Foreskin fibroblast (primary cell): ENCODE measurements at places on chromosomes 1 and 21.

DNA sequence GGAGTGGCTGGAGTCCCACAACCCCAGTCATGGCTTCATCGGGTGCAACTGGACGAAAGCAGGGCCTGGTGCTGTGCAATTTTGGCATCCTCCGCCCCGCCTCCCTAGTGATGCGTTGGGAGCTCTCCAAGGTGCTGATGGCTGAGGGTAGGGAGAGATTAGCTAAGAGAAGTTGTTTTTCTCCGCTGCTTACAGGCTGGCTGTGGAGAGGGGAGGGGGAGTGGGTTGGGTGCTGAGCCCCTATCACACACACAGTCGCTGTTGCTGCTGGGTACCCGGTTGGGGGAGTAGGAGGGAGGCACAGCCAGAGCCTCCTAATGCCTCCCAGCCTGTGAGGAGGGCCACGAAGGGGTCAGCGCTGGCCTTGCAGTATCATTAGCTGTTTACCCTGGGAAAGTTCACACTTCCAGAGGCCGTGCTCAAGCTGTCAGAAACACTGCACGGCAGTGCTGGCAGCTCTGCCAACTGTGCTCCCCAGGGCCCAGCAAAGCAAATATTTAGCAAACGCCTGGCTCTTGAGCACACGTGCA lies 110.0 kb downstream of the GRIK3 start:
- DNase-seq = peak; percentile 8

GRCh38 chr1:110339407-110340206 lies 430 bp downstream of the RBM15 start:
- peak; percentile 76 for DNase-seq

- no peak for DNase-seq
Measured at GRCh38 chr1:109790735-109791494, 27.2 kb upstream of the EPS8L3 start.

- no peak for DNase-seq
Measured at GRCh38 chr1:101463195-101463594, 226.4 kb downstream of the S1PR1 start.

- DNase-seq = no peak
Measured at GRCh38 chr1:221739018-221739676, 2.7 kb downstream of the DUSP10 start.

DNA sequence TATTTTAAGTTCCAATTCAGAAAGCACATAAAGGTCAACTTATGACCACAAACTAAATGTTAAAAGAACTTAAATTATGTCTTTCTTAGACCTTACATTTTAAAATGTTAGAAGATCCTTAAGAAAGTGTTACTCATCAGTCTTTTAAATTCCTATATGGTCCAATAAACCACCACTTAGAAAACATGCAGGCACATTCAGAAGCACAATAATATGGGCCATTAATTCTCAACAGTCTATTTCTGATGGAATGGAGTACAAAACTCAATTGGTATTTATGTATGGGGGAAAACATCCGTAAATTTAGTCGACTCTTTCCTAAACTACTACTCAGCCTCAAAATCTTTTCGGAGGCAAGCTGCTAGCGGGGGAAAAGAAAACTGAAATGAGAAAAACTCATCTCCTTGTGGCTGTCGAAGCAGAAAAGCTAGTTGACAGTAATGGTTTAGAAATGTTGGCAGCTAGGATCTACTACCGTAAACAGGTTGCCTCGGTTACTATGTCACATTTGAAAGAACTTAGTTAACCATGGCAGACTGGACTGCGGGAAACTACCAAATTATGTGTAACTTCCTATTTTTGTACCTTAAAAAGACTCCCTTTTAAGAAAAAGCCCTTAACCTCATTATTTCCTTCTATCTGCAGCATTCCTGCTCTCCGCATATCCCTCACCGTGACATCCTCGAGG lies 1.0 kb downstream of the TRMT1L start:
- DNase-seq = no peak

DNA sequence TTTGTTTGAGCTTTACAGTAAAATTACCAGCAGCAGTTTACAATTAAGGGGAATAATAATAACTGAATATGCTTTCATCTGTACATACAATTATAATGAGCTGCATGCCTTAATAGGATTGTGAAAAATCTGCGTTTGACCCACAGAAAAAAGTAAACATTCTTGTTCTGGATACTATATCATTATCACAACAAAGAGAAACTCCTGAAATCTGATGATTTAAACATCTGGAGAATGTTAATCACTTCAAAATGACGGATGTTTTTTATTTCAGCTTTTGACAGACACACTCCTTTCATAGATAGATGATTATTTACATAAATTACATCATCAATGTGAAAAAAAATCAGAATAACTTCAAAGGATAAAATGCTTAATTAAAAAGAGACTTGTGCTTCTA lies 58.5 kb downstream of the TYW3 start:
- DNase-seq = no peak

DNA sequence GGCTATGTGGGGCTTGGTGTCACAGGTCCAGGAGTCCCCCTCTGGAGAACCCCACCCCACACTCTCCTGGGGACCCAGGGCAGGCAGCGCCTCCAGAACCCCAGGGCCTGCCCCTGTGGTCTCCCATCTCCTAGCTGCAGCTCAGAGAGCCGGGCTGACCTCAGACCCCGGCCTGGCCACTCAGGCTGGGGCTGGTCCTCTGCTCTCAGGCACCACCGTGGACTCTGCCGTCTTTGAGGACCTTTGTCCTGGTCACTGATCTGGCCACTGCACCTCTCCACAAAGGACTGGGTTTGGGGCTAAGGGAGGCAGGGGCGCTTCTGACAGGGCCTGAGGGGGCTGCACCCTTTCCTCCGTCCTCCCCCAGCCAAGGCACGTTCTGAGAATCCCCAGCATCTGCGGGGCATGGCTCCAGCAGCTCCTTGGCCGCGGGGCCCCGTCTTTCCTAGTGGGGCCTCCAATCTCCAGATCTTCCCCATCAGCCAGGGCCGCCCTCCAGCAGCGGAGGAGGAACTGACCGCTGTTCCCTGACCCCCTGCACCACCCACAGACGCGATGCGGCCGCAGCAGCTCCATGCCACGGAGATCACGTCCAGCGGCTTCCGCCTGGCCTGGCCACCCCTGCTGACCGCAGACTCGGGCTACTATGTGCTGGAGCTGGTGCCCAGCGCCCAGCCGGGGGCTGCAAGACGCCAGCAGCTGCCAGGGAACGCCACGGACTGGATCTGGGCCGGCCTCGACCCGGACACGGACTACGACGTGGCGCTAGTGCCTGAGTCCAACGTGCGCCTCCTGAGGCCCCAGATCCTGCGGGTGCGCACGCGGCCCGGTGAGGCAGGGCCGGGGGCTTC lies 3.3 kb downstream of the VWA1 start:
- DNase-seq = no peak

DNA sequence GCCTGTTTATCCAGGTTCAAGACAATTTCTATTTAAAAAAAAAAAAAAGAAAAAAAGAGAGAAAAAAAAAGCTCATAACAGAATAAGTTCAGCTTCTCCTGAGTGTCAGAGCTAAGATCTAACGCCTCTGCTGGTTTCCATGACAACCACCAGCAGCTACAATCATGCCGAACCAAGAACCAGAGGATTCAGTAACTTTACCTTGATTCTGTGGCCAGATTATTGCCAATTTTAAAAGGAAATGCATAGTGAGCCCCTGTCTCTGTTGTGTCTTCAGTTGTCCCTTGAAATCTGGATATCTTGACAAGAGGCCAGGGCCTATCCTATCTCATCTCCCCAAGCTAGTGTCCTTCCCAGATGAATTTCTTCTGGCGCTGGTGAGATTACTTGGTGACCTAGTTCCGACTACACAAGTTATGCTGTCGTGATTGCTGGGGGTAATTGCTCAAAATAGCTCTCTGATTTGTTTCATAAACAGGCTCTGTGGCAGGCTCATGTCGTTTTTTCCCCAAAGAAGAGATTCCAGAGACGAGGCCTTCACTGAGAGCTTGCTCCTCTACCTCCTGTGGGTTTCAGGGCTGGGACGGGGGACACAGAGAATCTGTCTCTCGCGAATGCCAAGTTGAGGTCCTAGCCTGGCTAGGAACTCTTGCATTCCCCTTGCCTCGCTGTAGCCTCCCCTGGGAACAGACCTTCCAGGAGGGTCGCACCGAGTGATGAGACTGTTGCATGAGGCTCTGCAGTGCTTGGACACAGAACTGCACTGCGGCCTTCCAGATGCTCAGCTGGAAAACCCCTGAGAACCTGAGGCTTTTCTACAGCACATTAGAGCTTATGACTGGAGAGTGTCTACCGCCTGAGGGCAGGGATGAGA lies 32.4 kb upstream of the SCCPDH start:
- no peak for DNase-seq

DNA sequence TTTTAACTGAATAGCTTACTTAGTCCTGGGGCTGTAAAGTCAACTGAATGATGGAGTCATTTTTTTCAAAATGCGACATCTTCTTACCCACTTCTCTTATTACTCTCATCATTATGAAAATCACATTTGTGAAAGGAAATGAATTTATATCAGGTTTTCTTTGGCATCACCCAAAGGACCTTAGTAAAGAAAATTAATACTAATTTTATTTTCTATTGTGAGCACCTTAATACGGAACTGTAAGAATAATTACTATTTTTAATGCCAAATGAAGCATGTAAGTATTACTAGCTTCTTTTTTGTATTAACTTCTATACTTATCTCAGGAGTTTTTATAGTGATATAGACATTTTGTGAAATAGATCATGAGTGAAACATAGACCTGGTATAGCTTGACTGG lies 30.9 kb downstream of the PTPRC start:
- DNase-seq = no peak

DNA sequence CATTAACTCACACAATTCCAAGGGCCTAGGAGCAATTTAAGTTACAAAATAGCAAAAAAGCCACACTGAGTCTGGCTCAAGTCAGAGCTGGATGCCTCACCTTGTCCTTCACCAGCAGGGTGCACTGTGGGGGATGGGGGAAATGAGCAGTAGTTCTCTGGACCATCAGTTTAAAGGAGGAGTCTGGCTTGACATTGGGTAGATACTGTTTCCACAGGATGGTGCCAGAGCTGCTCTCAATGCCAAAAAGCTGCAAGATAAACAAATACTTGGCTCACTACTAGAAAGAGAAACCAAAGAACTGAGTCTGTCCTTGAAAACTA lies 18.8 kb downstream of the EMC1 start:
- DNase-seq = peak; percentile 12

- no peak for DNase-seq
Measured at GRCh38 chr1:227603327-227603726, 40.0 kb downstream of the ZNF678 start.

- peak; percentile 54 for DNase-seq
Measured at GRCh38 chr21:32611471-32611997, 643 bp downstream of the CFAP298 start.

DNA sequence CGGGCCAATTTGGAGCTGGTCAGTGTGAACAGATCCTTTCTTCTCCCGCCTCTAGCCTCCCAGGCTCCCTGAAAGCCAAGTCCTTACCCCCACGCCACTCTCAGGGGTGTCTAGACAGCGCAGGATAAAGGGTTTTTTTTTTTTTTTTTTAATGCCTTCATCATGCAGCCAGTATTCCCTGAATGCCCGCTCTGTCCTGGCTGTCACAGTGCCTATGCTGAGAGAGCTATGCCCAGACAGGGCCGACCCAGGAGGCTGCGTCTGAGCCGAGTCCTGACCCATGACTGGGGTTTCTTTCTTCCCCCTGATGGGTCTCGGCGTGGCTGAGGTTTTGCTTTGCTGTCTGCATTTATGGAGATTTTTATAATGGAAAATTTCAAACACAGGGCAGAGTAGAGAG lies 18.3 kb downstream of the SPSB1 start:
- no peak for DNase-seq

- DNase-seq = peak; percentile 73
Measured at GRCh38 chr1:55234016-55234415, 18.9 kb upstream of the USP24 start.

DNA sequence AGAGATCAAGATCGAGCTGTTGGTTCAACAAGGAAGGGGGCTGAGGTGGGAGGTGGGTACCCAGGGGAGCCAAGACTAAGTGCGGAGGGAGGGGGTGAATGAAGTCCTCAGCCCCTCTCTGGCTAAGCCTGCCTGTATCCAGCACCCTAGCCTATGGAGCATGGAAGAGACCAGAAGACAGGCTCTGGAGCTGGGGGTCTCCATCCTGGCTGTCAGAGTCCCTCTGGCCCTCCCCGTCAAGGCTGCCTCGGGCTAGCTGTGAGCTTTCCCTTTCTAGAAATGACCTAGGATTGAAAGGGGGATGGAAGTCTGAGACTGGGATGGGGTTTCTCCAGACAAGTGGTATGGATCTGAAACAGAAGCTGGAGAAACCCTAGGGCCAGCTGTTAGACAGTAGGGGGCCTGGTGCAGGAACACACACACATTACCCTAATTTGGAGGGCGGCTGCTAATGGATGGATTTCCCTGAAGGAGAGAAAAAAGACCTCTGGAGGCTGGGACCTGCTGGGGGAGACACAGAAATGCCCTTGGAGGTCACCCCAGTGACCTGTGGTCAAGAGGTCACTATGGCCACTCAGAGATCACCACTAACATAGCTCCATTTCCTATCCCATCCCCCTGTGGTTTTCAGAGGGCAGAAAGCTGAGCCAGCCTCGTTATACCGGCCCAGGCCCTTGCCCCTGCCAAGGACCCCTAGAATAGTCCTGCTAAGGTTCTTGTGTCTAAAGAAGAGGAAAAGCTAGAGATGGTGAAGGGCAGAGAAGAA lies 107.8 kb downstream of the TMEM53 start:
- no peak for DNase-seq

DNA sequence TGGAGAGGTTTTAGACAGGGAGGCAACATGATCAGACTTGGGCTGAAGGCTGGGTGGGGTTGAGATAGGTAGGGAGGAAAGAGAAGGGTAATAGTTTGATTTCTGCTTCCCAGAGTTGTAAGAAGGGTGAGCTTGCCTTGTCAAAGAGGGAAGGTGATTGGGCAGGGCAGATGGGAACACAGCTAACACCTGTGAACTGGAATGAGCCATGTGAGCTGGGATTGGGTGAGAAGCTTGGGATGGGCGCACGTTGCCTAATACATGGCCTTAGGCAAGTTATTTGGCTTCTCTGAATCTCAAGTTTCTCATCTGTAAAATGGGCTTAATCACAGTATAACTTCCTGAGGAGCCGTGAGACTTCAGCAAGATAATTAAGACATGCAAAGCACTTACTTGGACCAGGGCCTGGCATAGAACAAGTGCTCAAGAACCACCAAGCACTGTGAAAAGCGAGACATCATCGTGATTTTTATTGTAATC lies 33.8 kb upstream of the ID3 start:
- DNase-seq = no peak

DNA sequence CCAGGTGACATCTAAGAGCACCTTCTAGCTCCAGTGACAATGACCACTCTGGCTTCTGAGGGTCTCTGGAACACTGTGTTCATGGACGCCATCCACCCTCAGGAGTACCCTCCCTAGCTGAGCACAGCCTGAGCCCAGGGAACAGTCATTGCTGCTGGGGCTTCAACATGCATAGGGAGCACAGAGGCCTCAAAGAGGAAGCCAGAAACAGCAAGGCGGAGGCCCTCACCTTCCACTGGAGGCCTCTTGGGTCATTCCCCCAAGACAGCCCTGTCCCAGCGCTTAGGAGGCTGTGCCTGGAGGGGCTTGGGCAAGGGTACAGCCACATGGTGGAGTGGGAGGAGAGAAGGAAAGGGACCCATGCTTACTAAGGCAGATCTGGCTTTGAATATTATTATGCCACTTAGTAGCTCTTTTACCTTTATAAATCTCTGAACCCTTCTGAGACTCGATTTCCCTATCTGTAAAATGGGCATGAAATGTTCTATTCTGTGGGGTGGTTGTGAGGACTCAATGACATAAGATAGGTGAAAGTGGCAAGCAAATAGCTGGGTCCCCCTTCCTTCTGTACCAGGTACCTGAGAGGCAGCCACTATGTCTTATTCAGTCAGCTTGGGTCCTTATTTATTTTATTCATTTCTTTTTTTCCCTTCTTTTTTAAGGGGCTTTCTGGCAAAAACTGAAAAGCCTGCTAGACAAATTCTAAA lies 32.8 kb downstream of the PTAFR start:
- DNase-seq = no peak

GRCh38 chr1:188670837-188671236 lies 1806.8 kb downstream of the BRINP3 start:
- no peak for DNase-seq
